Uterus (tissue), 4 donors: ENCODE measurements at places on chromosomes 1 and 21. TPM values are rescaled to one million over a fixed set of nuclear protein-coding genes. Genes with fewer than 3 reads are reported as not detected.

- DNase-seq, result peak; percentile 39
These were observed 63.1 kb downstream of the ACOT7 start for GRCh38 chr1:6330410-6330911.

The PLPPR5 gene
- total RNA-seq, result 0.76 TPM

- no peak for DNase-seq
These were observed 54.6 kb upstream of the PRDX6 start for GRCh38 chr1:173422456-173422976.

The PATJ gene
- 44.8 TPM for total RNA-seq

DNA sequence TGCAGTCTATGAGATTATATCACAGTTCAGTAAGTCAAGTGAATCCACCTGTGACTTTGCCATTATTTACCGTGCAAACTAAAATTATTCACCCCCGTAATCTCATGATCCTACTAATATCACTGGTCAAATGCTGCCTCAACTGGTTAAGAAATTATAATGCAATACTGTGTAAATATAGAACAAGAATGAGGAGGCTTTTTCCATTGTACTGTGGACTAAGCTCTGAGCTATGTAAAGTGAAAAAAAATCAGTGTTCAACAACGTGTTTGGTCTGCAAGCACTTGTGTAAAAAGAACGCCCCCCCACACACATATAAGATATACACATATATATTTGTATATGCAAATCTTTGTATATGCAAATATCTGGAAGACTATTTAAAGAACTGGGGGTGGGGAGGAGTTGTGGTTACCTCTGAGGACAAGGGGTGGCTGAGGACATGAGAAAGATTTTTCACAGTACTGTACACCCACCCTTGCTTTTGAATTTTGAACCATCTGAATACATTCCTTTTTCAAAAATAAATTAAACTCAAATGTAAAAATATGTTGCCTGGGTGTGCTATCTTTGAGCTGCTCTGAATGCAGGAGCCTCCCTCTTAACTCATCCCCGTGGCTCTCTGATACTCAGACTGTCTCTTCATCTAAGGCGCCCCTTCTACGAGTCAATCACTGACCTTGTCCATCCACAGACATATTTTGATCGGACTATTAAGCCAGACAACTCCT lies 57.0 kb downstream of the PTP4A2 start:
- no peak for DNase-seq

The MROH7 gene
- 3.5 TPM for total RNA-seq

The DMBX1 gene
- 0.07 TPM for total RNA-seq

DNA sequence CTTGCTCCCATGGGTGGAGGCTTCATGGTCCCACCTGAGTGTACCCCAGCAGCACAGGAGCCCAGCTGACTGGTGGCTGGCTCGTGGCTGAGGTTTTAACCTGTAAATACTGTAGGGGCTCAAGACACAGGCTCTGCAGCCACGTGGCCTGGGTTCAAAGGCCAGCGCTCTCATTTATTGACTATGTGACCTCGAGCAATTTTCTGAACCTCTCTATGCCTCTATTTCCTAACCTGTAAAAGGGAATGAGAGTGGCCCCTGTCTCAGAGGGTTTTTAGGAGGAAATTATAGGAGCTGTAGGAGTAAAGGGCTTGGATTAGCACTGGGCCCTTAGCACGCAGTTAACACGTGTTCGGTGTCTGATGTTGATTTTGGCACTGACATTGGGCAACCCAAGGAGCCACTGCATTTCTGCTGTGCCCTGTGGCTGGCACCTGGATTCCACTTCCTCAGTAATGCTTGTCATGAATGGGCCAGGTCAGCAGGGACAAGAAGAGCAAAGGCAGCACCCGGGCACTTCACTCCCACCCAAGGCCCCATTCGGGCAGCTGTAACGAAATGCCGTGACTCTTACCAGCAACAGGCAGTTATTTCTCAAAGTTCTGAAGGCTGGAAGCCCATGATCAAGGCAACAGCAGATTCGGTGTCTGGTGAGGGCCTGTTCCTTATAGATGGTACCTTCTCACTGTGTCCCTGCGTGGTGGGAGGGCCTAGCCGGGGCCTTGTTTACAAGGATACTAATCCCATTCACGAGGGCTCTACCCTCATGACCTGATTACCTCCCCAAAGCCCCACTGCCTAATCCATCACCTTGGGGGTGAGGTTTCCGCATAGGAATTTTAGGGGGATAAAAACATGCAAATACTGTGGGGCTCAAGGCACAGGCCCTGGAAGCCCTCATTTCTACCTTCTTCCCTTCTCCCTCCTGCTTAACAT lies 25.2 kb downstream of the ARHGEF10L start:
- DNase-seq, result no peak

- DNase-seq, result no peak
These were observed 39.3 kb downstream of the IL12RB2 start for GRCh38 chr1:67346982-67347381.

DNA sequence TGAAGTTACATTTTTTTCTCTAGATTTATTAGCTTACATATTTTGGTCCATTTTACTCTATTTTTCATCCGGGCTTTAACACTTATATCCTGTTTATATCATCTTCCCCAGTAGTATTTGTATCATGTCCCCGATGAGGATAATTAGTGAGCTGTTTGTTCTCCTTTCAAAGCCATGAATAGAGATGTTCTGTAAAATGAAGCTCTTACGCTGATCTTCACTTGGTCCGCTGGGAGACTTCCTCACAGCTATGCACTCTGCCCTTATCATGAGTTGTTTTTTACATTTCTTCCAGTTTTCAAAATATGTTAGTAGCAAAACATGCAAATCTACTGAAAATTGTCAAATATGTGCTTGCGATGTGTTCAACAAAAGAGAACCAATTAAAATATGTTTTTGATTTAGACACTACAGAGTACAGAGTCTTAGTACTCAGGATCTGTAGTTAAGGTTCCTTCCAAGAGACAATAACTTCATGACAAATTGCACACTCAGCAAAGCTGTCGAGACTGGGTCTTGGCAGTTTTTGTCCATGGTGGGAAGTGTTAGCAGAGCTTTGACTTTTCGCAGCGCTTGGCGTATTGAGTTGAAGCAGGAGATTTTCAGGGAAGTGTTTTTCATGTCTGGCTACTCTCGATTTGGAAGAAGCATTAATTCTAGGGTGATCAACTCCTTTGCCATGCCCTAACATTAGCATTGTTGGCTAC lies 292.0 kb upstream of the ADAMTS5 start:
- no peak for DNase-seq

DNA sequence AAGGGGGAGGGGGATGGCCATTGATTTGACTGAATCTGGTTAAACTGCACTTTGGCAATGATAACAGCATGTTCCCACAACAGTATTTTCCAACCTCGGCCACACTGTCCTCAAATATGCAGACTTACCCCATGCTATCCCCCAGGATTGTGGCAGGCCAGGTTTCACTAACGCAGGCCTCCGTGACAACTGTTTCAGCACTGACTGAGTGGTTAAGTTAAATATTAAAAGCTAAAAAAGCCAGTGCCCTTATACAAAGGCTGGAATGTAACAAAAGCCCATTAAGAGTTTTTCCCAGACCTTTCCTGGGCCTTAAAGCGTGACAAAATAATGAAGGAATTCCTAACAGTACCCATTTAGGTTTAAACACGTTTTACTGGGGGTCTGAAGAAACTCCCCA lies 202.9 kb downstream of the USP25 start:
- no peak for DNase-seq

The OR2AJ1 gene
- not detected for total RNA-seq

The ITLN2 gene
- not detected for total RNA-seq

DNA sequence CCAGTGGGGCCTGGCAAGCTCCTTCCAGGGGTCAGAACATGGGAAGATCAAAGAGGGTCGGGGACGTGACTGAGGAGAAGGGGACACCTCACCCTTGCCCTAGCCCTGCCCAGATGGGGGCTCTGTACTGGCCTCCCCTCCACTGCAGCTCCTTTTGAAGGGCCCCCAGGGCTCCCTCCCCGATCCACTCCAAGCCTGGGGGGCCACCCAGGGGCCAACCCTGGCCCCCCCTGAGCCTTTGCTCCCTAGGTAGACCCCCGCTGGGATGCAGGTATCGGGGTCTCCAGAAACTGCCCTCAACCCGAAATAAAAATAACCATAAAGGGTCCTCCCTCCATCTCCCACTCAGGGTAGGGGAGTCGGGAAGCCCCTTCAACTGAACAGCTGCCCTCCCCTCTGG lies 37.4 kb upstream of the FAM131C start:
- DNase-seq, result no peak

The RNU5D-1 gene
- not detected for total RNA-seq

The PGLYRP4 gene
- total RNA-seq, result not detected

DNA sequence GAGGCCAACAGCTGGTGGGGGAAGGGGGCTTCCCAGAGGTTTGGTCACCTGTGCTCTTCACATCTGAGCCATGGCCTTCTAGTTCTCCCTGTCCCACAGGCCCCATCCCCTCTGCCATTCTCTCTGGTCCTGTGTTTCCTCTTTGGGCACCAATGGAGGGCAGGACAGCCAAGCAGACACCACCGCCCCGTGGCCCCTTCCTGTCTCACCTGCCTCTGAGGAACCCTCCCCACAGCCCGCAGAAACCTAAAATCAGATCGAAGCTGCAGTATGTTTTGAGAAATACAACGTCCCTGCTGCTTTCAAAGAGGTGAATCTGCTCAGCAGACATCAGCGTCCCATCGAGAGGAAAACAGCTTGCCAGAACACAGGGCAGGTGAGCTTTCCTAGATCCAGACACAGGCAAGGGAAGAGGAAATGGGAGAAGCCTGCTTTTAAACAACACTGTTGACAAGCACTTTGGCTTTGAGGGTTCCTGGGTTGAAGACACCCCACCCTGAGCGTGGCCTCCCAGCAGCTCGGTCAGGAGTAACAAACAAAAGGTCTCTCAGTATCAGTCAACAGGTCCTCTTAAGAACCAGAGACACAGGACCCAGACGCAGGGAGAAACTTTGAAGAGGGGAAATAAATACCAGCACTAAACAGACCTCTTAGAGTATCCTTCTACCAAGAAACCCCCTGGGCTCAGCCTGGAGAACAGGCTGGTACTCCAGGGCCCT lies 2.3 kb downstream of the PANK4 start:
- DNase-seq, result no peak

The TMCO4 gene
- total RNA-seq, result 20.5 TPM

- no peak for DNase-seq
These were observed 22.4 kb downstream of the NOS1AP start for GRCh38 chr1:162091681-162092524.

The C2CD2 gene
- 26.0 TPM for total RNA-seq
